ENCODE measurements at places on chromosomes 2 and 18.
A peak's percentile ranks its signal among the peaks of the same experiment; 100 is the strongest.

GRCh38 chr2:99461828-99462483, 27.9 kb downstream of the REV1 start:
- H3K4me3 ChIP-seq, result no peak overlapping the region
- no peak for DNase-seq
- no peak overlapping the region for H3K27ac ChIP-seq
- H3K4me1 ChIP-seq, result peaks cover 18% of the 10 kb centered on the region
- H3K27me3 ChIP-seq, result no peaks in the 10 kb centered on the region

- no peak overlapping the region for H3K4me3 ChIP-seq
- H3K27me3 ChIP-seq, result peaks cover 22% of the 10 kb centered on the region
- H3K4me1 ChIP-seq, result peaks cover 17% of the 10 kb centered on the region
Observed at GRCh38 chr2:10097352-10098148, 17.3 kb upstream of the CYS1 start.

- H3K4me1 ChIP-seq, result peaks cover 100% of the 10 kb centered on the region
- H3K27ac ChIP-seq, result peak overlapping the region; percentile 17
- no peak overlapping the region for H3K4me3 ChIP-seq
- no peaks in the 10 kb centered on the region for H3K36me3 ChIP-seq
- H3K27me3 ChIP-seq, result no peaks in the 10 kb centered on the region
Observed at GRCh38 chr18:7575465-7576028, 8.4 kb downstream of the PTPRM start.

GRCh38 chr18:3879114-3879835, 429.3 kb downstream of the TGIF1 start:
- no peak overlapping the region for H3K27ac ChIP-seq
- no peaks in the 10 kb centered on the region for H3K27me3 ChIP-seq
- DNase-seq, result no peak
- H3K4me1 ChIP-seq, result no peaks in the 10 kb centered on the region

DNA sequence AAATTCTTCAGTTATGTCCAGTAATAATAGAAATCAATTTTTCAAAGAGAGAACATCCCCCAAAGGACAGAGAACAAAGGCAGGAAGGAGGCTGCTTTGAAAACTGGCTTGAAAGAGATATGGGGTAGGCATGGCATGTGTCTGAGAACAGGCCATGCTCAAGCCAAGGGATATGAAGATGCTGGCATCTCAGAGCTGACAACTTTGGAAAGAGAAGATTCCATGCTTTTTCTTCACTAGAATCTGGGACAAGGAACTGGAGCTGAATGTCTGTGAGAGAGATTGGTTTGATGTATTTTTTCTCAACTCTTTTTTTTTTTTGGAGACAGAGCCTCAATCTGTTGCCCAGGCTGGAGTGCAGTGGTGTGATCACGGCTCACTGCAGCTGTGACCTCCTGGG, 139.8 kb upstream of the DLX2 start:
- no peak for DNase-seq
- peaks cover 14% of the 10 kb centered on the region for H3K27me3 ChIP-seq
- no peaks in the 10 kb centered on the region for H3K4me1 ChIP-seq
- H3K27ac ChIP-seq, result no peak overlapping the region
- no peak overlapping the region for H3K4me3 ChIP-seq

DNA sequence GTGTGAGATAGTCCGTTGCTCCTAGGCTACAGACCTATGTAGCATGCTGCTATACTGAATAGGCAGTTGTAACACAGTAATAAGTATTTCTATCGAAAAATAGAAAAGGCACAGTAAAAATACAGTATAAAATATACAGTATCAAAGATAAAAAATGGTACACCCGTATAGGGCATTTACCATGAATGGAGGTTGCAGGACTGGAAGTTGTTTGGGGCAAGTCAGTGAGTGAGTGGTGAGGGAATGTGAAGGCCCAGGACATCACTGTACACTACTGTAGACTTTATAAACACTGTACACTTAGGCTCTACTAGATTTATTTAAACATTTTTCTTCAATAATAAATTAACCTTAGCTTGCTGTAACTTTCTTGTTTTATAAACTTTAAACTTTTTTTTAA, 3.5 kb downstream of the MAP3K20 start:
- H3K27me3 ChIP-seq, result no peaks in the 10 kb centered on the region
- no peaks in the 10 kb centered on the region for H3K36me3 ChIP-seq
- peak overlapping the region; percentile 98 for H3K27ac ChIP-seq
- DNase-seq, result no peak
- H3K4me1 ChIP-seq, result peaks cover 73% of the 10 kb centered on the region

GRCh38 chr18:77144046-77144445, 11.5 kb upstream of the MBP start:
- no peaks in the 10 kb centered on the region for H3K36me3 ChIP-seq
- H3K4me1 ChIP-seq, result peaks cover 12% of the 10 kb centered on the region
- H3K27ac ChIP-seq, result no peak overlapping the region
- DNase-seq, result no peak

GRCh38 chr2:4995466-4995865, 696.7 kb upstream of the SOX11 start:
- no peak overlapping the region for H3K27ac ChIP-seq
- H3K4me3 ChIP-seq, result no peak overlapping the region
- no peaks in the 10 kb centered on the region for H3K36me3 ChIP-seq
- no peak for DNase-seq

DNA sequence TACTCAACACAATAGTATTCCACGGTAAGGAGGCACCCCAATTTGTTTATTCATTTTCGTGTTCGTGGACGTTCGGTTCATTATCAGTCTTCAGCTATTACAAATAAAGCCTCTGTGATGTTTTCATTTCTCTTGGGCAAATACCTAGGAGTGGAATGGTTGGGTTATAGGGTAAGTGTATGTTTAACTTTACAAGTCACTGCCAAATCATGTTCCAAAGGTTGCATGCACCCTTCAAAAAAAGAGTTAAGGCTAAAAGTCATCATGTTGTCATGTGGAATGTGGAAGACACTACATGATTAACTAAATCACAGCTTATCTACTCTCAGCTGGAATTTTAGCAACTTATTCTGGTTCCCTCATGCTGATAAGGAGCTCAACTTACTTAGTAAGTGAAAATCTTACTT, 15.8 kb downstream of the INO80C start:
- no peaks in the 10 kb centered on the region for H3K36me3 ChIP-seq
- no peaks in the 10 kb centered on the region for H3K27me3 ChIP-seq
- no peak overlapping the region for H3K27ac ChIP-seq
- H3K4me1 ChIP-seq, result peaks cover under 1% of the 10 kb centered on the region
- no peak for DNase-seq

DNA sequence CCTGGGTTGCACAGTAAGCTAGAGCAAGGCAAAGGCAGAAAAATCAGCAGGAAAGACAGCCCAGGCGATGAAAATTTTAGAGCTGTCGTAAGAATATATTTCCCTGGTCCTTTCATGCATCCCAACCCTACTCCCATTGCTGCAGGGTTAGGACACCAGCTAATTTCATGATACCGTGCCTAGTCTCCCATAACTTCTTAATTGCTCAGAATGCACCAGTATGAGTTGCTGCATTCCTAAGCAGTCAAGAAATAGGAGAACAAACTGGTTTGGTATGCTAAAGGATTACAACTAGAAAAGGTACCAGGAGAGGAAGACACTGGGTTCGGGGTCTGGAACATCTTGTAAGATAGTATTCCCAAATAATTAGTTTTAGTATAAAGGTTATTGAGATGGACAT, 269.4 kb upstream of the NRXN1 start:
- H3K4me3 ChIP-seq, result no peak overlapping the region
- no peaks in the 10 kb centered on the region for H3K27me3 ChIP-seq
- no peak overlapping the region for H3K27ac ChIP-seq

GRCh38 chr2:42862669-42863185, 70.3 kb upstream of the HAAO start:
- H3K27me3 ChIP-seq, result no peaks in the 10 kb centered on the region
- peaks cover 43% of the 10 kb centered on the region for H3K4me1 ChIP-seq
- H3K4me3 ChIP-seq, result no peak overlapping the region
- H3K27ac ChIP-seq, result peak overlapping the region; percentile 29

- peak overlapping the region; percentile 9 for H3K27ac ChIP-seq
- H3K4me1 ChIP-seq, result peaks cover 9% of the 10 kb centered on the region
- no peaks in the 10 kb centered on the region for H3K36me3 ChIP-seq
- H3K27me3 ChIP-seq, result peaks cover 7% of the 10 kb centered on the region
- no peak overlapping the region for H3K4me3 ChIP-seq
- DNase-seq, result peak; percentile 83
Observed at GRCh38 chr2:202135091-202135874, 62.2 kb downstream of the KIAA2012 start.

GRCh38 chr2:127743477-127744026, 42.3 kb downstream of the SFT2D3 start:
- H3K4me3 ChIP-seq, result no peak overlapping the region
- H3K27ac ChIP-seq, result no peak overlapping the region
- peaks cover 14% of the 10 kb centered on the region for H3K36me3 ChIP-seq
- no peak for DNase-seq
- H3K27me3 ChIP-seq, result no peaks in the 10 kb centered on the region

DNA sequence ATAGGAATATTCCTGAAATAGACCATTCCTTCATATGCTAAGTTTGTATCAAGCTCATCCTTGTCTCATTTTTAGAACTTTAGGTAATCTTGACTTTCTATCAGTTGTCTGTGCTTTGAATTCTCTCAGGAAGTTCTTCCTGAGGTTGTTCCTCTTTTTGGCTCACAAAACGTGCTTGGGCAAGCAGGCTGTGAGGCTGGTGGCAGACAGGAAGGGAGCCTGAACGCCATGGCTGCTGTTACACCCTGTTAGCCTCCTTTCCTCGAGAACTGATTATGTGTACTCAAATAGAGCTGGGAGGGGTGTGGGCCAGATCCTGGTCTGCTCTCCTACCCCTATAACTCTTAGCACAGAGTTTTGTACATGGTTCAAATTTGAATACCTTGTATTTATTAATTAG, 136.4 kb upstream of the CELF4 start:
- no peaks in the 10 kb centered on the region for H3K4me1 ChIP-seq
- H3K36me3 ChIP-seq, result no peaks in the 10 kb centered on the region
- no peaks in the 10 kb centered on the region for H3K27me3 ChIP-seq
- no peak overlapping the region for H3K4me3 ChIP-seq
- no peak for DNase-seq

- no peak overlapping the region for H3K27ac ChIP-seq
- H3K27me3 ChIP-seq, result no peaks in the 10 kb centered on the region
- no peak overlapping the region for H3K4me3 ChIP-seq
- DNase-seq, result no peak
- H3K36me3 ChIP-seq, result no peaks in the 10 kb centered on the region
- peaks cover 4% of the 10 kb centered on the region for H3K4me1 ChIP-seq
Observed at GRCh38 chr18:5466256-5466655, 77.5 kb downstream of the EPB41L3 start.

- H3K4me1 ChIP-seq, result peaks cover 9% of the 10 kb centered on the region
- peak overlapping the region; percentile 34 for H3K27ac ChIP-seq
- no peaks in the 10 kb centered on the region for H3K36me3 ChIP-seq
- H3K4me3 ChIP-seq, result no peak overlapping the region
Observed at GRCh38 chr2:29196792-29197788, 81.9 kb downstream of the CLIP4 start.

GRCh38 chr2:84741182-84741822, 139.6 kb downstream of the TRABD2A start:
- DNase-seq, result no peak
- no peak overlapping the region for H3K4me3 ChIP-seq
- no peaks in the 10 kb centered on the region for H3K4me1 ChIP-seq
- no peak overlapping the region for H3K27ac ChIP-seq

- H3K4me1 ChIP-seq, result peaks cover 15% of the 10 kb centered on the region
- H3K27ac ChIP-seq, result no peak overlapping the region
- no peaks in the 10 kb centered on the region for H3K36me3 ChIP-seq
- peaks cover 74% of the 10 kb centered on the region for H3K27me3 ChIP-seq
Observed at GRCh38 chr2:26916128-26916692, 54.2 kb upstream of the MAPRE3 start.

DNA sequence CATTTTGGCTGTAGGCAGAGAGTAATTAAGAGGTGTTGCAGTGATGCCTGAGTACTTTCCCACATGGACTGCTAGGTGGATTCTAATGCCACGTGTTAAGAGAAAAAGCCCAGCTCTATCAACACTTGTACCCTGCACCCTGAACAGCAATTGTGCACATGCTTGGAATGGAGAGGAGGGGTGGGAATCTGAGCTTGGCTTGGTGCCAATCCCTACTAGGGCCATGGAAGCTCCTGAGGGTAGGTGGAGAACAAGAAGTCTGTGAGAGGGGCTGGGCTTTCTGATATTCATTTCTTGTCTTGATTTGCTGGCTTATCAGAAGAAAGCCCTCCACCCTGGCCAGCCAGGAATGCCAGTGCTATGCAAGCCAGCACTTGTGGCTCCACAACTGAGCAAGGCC, 292.2 kb downstream of the KCNS3 start:
- no peak overlapping the region for H3K4me3 ChIP-seq
- H3K27ac ChIP-seq, result no peak overlapping the region
- no peak for DNase-seq
- H3K27me3 ChIP-seq, result peaks cover 8% of the 10 kb centered on the region
- no peaks in the 10 kb centered on the region for H3K4me1 ChIP-seq
- H3K36me3 ChIP-seq, result no peaks in the 10 kb centered on the region

- H3K4me3 ChIP-seq, result no peak overlapping the region
- H3K4me1 ChIP-seq, result no peaks in the 10 kb centered on the region
- no peaks in the 10 kb centered on the region for H3K36me3 ChIP-seq
- H3K27me3 ChIP-seq, result no peaks in the 10 kb centered on the region
- H3K27ac ChIP-seq, result no peak overlapping the region
Observed at GRCh38 chr2:140683658-140684057, 1447.2 kb downstream of the LRP1B start.

DNA sequence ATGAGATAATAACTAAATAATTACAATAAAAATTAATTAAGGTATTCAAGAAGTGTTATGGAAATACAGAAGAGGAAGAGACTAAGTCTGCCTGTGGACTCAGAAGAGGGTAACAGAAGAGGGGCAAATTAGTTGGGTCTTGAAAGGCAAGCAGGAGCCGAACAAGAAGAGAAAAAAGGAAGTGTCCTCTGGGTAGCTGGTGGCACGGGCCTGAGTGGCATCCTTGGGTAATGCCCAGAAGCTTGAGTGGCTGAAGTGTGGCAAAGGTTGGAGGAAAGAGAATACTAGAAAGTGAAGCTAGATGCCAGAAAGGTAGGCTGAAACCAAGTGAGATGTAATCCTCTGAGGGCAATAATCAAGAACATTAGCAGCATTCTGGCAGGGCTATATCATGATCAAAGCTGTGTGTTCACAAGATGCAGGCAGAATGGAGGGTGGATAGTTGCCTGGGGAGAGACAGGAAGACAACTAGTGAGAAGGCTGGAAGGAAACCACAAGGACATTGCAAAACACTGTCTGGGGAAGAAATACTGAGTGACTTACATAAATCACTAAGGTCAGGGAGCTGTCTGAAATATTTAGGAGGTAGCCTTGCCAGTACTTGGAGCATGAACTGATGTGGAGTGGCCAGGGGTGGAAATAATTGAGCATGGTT, 16.2 kb downstream of the DOCK10 start:
- H3K27me3 ChIP-seq, result no peaks in the 10 kb centered on the region
- DNase-seq, result no peak
- no peaks in the 10 kb centered on the region for H3K36me3 ChIP-seq
- H3K27ac ChIP-seq, result no peak overlapping the region
- H3K4me1 ChIP-seq, result no peaks in the 10 kb centered on the region

- H3K27me3 ChIP-seq, result peaks cover 24% of the 10 kb centered on the region
- no peaks in the 10 kb centered on the region for H3K4me1 ChIP-seq
- no peaks in the 10 kb centered on the region for H3K36me3 ChIP-seq
- no peak overlapping the region for H3K27ac ChIP-seq
- no peak overlapping the region for H3K4me3 ChIP-seq
Observed at GRCh38 chr2:65786007-65786717, 353.8 kb upstream of the SPRED2 start.

GRCh38 chr2:114128725-114129124, 238.8 kb downstream of the ACTR3 start:
- no peak overlapping the region for H3K4me3 ChIP-seq
- no peaks in the 10 kb centered on the region for H3K4me1 ChIP-seq
- no peak for DNase-seq
- no peak overlapping the region for H3K27ac ChIP-seq
- peaks cover 15% of the 10 kb centered on the region for H3K27me3 ChIP-seq
